ENCODE measurements at places on chromosomes 4 and X. TPM values are rescaled to one million over a fixed set of nuclear protein-coding genes. Genes with fewer than 3 reads are reported as not detected.

- no peak for DNase-seq
These were observed 32.0 kb downstream of the CTBP1 start for GRCh38 chr4:1216869-1217294.

GRCh38 chr4:1872870-1873269 lies 1.7 kb downstream of the NSD2 start:
- no peaks in the 10 kb centered on the region for H3K36me3 ChIP-seq
- no peak overlapping the region for H3K27ac ChIP-seq
- peaks cover 24% of the 10 kb centered on the region for H3K4me1 ChIP-seq
- H3K4me3 ChIP-seq: peak overlapping the region; percentile 91
- DNase-seq: no peak

GRCh38 chr4:74921490-74921889 lies 11.4 kb upstream of the PARM1 start:
- H3K4me3 ChIP-seq: no peak overlapping the region
- no peaks in the 10 kb centered on the region for H3K27me3 ChIP-seq
- DNase-seq: no peak
- no peaks in the 10 kb centered on the region for H3K4me1 ChIP-seq
- H3K27ac ChIP-seq: no peak overlapping the region

GRCh38 chrX:20320461-20321159 lies 53.9 kb upstream of the RPS6KA3 start:
- no peak for DNase-seq
- no peaks in the 10 kb centered on the region for H3K36me3 ChIP-seq
- no peak overlapping the region for H3K27ac ChIP-seq
- no peaks in the 10 kb centered on the region for H3K4me1 ChIP-seq

GRCh38 chrX:13574600-13574999 lies 5.2 kb downstream of the EGFL6 start:
- H3K4me3 ChIP-seq: no peak overlapping the region
- peaks cover 27% of the 10 kb centered on the region for H3K27me3 ChIP-seq
- H3K36me3 ChIP-seq: no peaks in the 10 kb centered on the region
- DNase-seq: no peak
- H3K27ac ChIP-seq: no peak overlapping the region

DNA sequence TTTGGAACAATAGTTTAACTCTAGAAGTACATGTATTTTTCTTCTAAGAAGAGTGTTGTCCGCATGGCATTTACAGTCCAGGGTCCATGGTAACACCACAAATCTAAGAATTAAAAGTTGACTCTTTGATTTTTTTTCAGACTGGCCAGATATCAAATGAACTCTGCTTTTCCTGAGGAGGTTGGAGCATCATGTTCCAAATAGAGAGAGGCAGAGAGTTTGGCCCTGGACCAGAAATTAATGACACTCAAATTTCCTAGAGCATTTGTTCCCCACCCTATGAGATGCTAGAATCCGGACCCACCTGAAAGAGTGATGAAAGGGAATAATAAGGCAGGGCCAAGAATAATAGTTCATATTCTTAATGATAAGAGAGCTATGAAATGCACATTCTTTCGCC lies 47.0 kb upstream of the NAP1L5 start:
- peaks cover 5% of the 10 kb centered on the region for H3K36me3 ChIP-seq
- no peak overlapping the region for H3K27ac ChIP-seq
- no peaks in the 10 kb centered on the region for H3K27me3 ChIP-seq
- no peak overlapping the region for H3K4me3 ChIP-seq
- H3K4me1 ChIP-seq: no peaks in the 10 kb centered on the region

DNA sequence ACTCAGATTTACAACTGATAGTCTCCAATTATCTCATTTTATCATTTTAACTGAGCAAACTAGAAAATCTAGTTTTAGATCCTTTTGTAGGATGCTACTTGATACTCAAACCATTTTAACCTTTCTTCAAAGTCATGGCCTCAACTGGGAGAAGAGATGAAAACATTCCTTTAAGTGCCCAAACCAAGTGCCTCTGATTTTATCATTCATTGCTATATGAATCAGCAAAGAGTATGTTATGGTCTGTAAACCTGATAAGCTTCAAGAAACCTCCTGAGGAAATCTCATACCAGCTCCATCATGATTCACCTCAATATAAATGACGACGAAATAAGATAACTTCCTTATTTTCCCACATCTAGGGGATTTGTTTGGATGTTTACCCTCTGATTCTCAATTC lies 119.9 kb downstream of the FAM13A start:
- no peak for DNase-seq
- no peaks in the 10 kb centered on the region for H3K27me3 ChIP-seq
- no peaks in the 10 kb centered on the region for H3K36me3 ChIP-seq
- H3K27ac ChIP-seq: no peak overlapping the region
- H3K4me1 ChIP-seq: no peaks in the 10 kb centered on the region
- no peak overlapping the region for H3K4me3 ChIP-seq

GRCh38 chr4:168357941-168358340 lies 39.4 kb upstream of the DDX60 start:
- H3K27me3 ChIP-seq: no peaks in the 10 kb centered on the region
- H3K27ac ChIP-seq: no peak overlapping the region
- H3K4me3 ChIP-seq: no peak overlapping the region
- DNase-seq: no peak

GRCh38 chr4:67288964-67289363 lies 256.3 kb downstream of the CENPC start:
- H3K4me1 ChIP-seq: peaks cover 12% of the 10 kb centered on the region
- no peaks in the 10 kb centered on the region for H3K36me3 ChIP-seq
- no peaks in the 10 kb centered on the region for H3K27me3 ChIP-seq
- DNase-seq: peak; percentile 52
- no peak overlapping the region for H3K4me3 ChIP-seq

- no peak for DNase-seq
- H3K4me3 ChIP-seq: no peak overlapping the region
- H3K4me1 ChIP-seq: peaks cover 8% of the 10 kb centered on the region
- no peaks in the 10 kb centered on the region for H3K27me3 ChIP-seq
These were observed 114.7 kb upstream of the WDFY3 start for GRCh38 chr4:85081196-85081595.

GRCh38 chrX:140672840-140673731 lies 36.5 kb upstream of the LINC00632 start:
- H3K36me3 ChIP-seq: no peaks in the 10 kb centered on the region
- no peaks in the 10 kb centered on the region for H3K4me1 ChIP-seq
- H3K27me3 ChIP-seq: no peaks in the 10 kb centered on the region
- no peak for DNase-seq
- H3K4me3 ChIP-seq: no peak overlapping the region

DNA sequence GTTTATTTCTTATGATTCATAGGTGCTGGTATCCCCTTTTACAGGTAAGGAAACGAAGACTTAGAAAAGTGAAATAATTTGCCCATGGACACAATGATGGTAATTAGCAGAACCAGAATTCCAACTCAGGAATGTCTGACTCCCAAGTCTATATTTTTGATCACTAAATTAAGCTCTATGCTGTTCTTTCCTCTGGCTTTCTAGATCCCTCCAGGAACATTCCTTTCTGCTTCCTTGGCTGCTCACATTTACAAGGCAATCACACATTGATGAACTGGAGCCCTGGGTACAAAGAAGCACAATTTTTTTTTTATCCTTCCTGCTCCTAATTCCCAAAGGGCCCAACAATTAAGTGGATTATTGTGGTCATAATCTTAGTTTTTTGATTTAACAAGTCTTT lies 7.0 kb upstream of the CDKN2AIP start:
- DNase-seq: no peak
- H3K4me3 ChIP-seq: no peak overlapping the region
- peaks cover 15% of the 10 kb centered on the region for H3K4me1 ChIP-seq
- H3K27ac ChIP-seq: no peak overlapping the region
- H3K27me3 ChIP-seq: no peaks in the 10 kb centered on the region

GRCh38 chr4:112647785-112648184 lies 10.8 kb downstream of the LARP7 start:
- H3K4me1 ChIP-seq: peaks cover 64% of the 10 kb centered on the region
- H3K27ac ChIP-seq: peak overlapping the region; percentile 97
- peak overlapping the region; percentile 93 for H3K4me3 ChIP-seq
- no peaks in the 10 kb centered on the region for H3K27me3 ChIP-seq
- DNase-seq: peak; percentile 26

- no peak overlapping the region for H3K27ac ChIP-seq
- H3K27me3 ChIP-seq: no peaks in the 10 kb centered on the region
- no peak overlapping the region for H3K4me3 ChIP-seq
- DNase-seq: no peak
- peaks cover 7% of the 10 kb centered on the region for H3K36me3 ChIP-seq
These were observed 8.5 kb downstream of the OGT start for GRCh38 chrX:71541210-71542022.

GRCh38 chrX:3592184-3592583 lies 121.3 kb downstream of the PRKX start:
- peak overlapping the region; percentile 19 for H3K4me3 ChIP-seq
- peak; percentile 53 for DNase-seq
- no peaks in the 10 kb centered on the region for H3K36me3 ChIP-seq
- no peak overlapping the region for H3K27ac ChIP-seq
- no peaks in the 10 kb centered on the region for H3K4me1 ChIP-seq
- no peaks in the 10 kb centered on the region for H3K27me3 ChIP-seq

DNA sequence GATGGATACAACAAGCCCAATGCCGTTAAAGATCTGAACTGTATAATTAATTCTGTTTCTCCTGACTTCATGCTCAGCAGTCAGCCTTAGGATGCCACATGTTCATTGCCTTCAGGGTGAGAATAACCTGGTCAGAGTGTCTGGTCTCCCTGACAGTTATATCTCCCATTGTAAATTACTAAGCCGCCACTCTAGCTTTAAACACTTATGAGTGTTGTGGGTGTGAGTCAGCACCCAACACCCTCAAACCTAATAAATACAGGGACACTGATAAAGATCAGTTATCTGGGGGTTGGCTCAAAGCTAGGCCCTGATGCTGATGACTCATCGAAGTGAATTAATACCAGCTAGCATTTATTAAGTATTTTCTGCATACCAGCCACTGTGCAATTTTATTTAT lies 64.9 kb upstream of the DYNLT3 start:
- no peaks in the 10 kb centered on the region for H3K4me1 ChIP-seq
- H3K27me3 ChIP-seq: no peaks in the 10 kb centered on the region
- no peak for DNase-seq
- no peak overlapping the region for H3K27ac ChIP-seq

DNA sequence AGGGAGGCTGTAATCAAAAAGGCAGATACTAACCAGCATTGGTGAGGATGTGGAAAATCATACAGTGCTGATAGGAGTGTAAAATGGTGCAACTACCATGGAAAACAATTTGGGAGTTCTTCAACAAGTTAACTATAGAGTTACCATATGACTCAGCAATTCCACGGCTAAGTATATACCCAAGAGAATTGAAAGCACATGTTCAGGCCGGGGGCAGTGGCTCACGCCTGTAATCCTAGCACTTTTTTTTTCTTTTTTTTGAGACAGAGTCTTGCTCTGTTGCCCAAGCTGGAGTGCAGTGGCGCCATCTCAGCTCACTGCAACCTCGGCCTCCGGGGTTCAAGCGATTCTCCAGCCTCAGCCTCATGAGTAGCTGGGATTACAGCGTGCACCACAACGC lies 15.0 kb upstream of the CD99L2 start:
- H3K27ac ChIP-seq: no peak overlapping the region
- H3K36me3 ChIP-seq: no peaks in the 10 kb centered on the region
- no peaks in the 10 kb centered on the region for H3K27me3 ChIP-seq
- DNase-seq: no peak

- no peak for DNase-seq
- H3K27me3 ChIP-seq: no peaks in the 10 kb centered on the region
- peaks cover 7% of the 10 kb centered on the region for H3K4me1 ChIP-seq
- H3K4me3 ChIP-seq: no peak overlapping the region
- no peaks in the 10 kb centered on the region for H3K36me3 ChIP-seq
These were observed 8.3 kb upstream of the AGA start for GRCh38 chr4:177450426-177451107.

- H3K36me3 ChIP-seq: no peaks in the 10 kb centered on the region
- no peak overlapping the region for H3K27ac ChIP-seq
- no peaks in the 10 kb centered on the region for H3K4me1 ChIP-seq
- no peaks in the 10 kb centered on the region for H3K27me3 ChIP-seq
These were observed 18.8 kb upstream of the METAP1 start for GRCh38 chr4:98976716-98977115.

DNA sequence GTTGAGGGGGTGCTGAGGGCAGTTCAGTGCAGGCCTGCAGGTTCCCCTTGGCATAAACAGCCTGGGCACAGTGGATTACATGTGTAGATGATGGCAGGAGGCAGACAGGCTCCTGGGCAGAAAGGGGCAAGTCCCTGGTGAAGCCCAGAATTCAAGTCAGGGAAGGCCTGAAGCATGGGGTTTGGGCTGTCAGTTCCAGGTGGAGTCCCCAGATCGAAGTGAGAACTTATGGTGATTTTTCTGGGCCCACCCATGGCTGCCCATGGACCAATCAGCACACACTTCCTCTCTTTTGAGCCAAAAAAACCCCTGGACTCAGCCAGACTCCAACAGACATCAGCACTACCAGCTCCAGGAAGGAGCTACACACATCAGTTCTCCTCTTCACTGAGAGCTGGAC lies 529.1 kb downstream of the PPARGC1A start:
- H3K36me3 ChIP-seq: no peaks in the 10 kb centered on the region
- no peak for DNase-seq
- no peaks in the 10 kb centered on the region for H3K27me3 ChIP-seq
- no peak overlapping the region for H3K4me3 ChIP-seq

- no peaks in the 10 kb centered on the region for H3K36me3 ChIP-seq
- H3K27me3 ChIP-seq: no peaks in the 10 kb centered on the region
- no peaks in the 10 kb centered on the region for H3K4me1 ChIP-seq
These were observed 18.2 kb downstream of the GPRASP1 start for GRCh38 chrX:102669526-102669925.

DNA sequence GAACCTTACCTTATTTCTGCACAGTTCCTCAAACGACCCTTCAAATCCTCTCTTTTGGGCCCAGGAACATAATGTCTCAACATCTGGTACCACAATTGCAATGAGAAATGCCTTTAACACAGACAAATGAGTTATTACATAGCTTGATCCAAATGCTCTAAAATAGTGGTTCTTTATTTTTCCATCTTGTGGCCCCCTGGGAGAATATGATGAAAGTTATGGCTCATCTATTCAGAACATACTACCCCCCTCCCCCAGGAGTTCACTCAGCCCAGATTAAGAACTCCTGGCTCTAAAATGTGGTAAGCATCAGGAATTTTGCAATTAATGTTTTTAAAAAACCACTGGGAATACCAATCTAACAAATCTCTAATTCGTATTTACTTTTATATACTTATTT lies 23.9 kb upstream of the CENPU start:
- no peaks in the 10 kb centered on the region for H3K4me1 ChIP-seq
- H3K4me3 ChIP-seq: no peak overlapping the region
- H3K27ac ChIP-seq: no peak overlapping the region
- H3K27me3 ChIP-seq: no peaks in the 10 kb centered on the region
- H3K36me3 ChIP-seq: no peaks in the 10 kb centered on the region

- no peak for DNase-seq
- peak overlapping the region; percentile 79 for H3K4me3 ChIP-seq
- H3K4me1 ChIP-seq: peaks cover 25% of the 10 kb centered on the region
- peaks cover 11% of the 10 kb centered on the region for H3K27me3 ChIP-seq
- no peak overlapping the region for H3K27ac ChIP-seq
- H3K36me3 ChIP-seq: peaks cover 9% of the 10 kb centered on the region
These were observed 1.4 kb downstream of the PAQR3 start for GRCh38 chr4:78937837-78938236.

- H3K27me3 ChIP-seq: no peaks in the 10 kb centered on the region
- no peak overlapping the region for H3K27ac ChIP-seq
- no peaks in the 10 kb centered on the region for H3K4me1 ChIP-seq
- H3K36me3 ChIP-seq: no peaks in the 10 kb centered on the region
These were observed 4.4 kb upstream of the APBB2 start for GRCh38 chr4:41218703-41219102.

ETDA gene
- total RNA-seq: not detected

MEPE gene
- not detected for total RNA-seq

LRP2BP gene
- total RNA-seq: 1.3 TPM

RNF128 gene
- not detected for total RNA-seq

IGSF1 gene
- 9.6 TPM for total RNA-seq

FAM47A gene
- not detected for total RNA-seq

BEND4 gene
- 9.6 TPM for total RNA-seq

TDO2 gene
- not detected for total RNA-seq
